ENCODE measurements at places on chromosomes 3 and 15. TPM values are rescaled to one million over a fixed set of nuclear protein-coding genes. Genes with fewer than 3 reads are reported as not detected.
A peak's percentile ranks its signal among the peaks of the same experiment; 100 is the strongest.

DNA sequence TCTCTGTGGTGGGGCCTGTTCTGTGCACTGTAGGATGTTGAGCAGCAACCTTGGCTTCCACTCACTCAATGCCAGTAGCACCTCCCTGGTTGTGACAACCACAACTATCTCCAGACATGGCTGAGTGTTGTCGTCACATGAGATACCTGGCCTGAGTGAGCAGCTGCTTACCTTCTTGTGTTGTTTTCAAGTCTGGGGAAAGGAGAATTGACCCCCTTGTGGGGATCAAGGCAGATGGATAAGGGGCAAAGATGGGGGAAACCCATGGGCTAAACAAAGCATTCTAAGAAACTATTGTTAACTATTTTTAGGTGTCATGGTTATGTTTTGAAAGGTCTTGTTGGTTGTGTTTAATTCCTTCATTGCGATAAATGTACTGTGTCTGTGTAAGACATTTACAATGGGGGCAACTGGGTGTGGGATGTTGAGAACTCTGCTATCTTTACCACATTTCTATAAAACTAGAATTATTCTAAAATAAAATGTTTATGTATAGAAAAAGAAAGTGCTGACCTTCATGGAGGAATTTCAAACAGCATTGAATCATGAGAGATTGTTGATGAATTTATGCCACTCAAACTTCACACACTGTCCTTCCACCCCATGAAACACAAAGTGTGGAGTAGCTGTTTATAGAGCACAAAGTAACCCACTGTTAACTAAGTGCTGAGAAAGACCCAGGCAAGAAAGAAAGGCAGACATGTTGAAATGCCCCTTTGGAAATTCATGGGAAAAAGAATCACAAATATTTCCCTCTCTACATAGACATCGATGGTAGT, 48.4 kb upstream of the SPTSSB start:
- DNase-seq: no peak

- no peak for DNase-seq
These were observed 226.1 kb downstream of the ADAMTS17 start for GRCh38 chr15:100115711-100116090.

Gene SLC6A1
- total RNA-seq: 2.3 TPM

DNA sequence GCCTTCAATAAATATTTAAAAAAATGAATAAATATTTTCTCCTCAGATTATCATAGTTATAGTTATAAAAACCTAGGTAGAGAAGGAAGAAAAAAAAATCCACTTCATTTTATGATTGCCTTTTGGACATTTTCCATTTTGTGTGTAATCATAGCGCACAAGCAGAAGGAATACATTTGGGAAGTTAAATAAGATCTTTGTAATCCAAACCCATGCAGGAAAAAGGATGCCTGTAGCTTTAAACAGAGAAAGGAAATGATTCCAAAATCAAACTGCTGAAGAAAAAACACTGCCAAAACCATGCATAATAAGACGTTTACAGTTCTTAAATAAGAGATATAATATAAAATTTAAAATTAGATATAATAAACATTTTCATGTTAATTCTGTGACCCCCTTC, 7.4 kb upstream of the CCDC54 start:
- DNase-seq: no peak

DNA sequence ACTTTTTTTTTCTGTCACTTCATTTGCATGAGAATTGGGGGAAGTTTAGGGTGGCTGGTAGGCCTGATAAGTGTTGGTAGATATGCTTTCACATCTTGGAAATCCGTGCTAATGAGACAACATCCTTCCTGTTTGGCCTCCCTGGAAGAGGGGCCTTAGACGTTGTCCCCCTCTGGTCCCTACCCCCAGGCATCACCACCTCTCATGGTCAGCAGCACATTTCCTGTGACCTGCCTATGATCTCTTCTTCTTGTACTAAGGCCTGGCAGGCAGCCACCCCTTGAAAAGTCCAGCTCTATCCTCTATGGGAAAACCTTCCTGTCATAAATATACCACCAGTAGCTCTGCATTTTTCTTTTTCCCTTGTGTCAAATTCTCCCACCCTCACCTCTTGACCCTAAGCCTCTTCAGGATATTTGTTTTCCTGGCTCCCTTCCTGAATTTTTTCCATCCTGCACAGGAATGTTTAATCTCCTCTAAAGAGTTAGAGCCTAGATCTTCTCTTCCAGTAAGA, 107.8 kb downstream of the SNRK start:
- DNase-seq: no peak

GRCh38 chr15:41169781-41170180, 53.7 kb upstream of the INO80 start:
- no peak for DNase-seq

DNA sequence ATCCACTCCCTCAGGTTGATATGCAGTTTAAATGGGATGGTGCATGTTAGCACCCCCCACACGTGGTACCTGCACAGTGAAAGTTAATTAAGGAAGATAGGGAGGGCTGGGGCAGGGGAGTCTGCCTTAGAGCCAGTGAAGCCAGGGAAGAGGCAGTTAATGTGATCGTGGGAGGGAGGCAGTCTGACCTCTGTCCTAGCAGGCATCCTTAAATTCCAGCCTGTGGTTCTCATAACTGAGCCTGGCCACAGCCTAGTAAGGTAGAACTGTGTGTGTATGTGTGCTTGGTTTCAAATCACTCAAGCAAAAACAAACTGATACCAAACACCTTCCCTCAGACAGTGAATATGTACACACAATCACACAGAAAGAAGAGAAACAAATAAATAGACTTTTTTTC, 319.1 kb upstream of the TLE3 start:
- DNase-seq: no peak

DNA sequence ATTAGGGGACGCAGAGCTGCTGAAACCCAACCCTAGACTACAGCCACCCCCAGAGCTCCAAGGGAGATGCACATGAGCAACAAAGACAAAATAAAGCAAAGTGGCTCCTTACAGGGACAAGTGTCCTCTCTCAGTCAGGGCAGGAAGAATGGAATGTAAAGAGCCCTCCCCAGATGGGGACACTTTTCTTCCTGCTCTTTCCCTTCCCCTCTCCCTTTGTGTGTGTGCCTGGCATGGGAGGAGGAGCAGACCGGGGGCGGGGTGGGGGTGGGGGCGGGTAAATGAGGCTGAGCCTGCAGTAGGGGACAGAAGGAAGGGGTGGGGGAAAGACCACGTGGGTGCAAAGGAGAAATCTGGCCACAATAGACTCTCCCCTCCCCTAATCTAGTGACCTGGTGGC, 37.4 kb downstream of the ACAA1 start:
- no peak for DNase-seq

Gene H1-8
- not detected for total RNA-seq

Gene HTR3C
- not detected for total RNA-seq

DNA sequence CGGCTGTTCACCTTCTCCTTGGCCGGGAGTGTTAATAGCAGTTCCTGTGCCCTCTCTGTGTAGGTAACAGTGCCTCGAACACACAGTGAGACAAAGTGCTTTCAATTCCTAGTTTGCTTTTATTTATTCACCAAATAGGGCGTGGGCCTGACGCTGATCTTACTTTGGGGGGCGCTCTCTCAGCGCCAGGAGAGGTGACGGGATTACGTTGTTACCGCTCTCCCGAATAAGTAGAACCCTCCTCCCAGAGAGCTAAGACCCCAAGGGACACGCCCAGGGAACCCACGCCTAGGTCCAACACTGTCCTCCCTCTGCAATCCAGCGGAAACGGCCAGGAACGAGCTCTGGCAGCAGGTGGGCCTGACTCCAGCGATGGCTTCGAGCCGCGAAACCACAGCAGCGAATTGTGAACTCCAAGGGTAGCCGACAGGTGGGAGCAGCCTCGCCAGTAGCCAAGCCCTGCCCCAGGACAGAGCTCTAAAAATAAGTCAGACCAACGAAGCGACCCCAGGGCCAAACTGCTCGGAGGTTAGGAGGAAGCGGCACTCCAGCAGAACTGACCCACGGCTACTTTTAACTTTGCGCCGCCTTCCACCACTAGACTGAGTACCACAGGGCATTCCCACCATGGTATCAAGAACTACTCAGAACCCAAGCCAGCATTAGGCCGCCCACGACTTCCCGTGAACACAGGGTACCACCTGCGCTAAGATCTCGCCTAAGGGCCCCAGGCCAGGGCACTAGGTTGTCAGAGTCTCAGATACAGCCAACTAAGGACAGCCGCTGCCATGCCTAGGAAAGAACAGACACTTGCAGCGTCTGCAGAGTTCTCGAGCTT, 1.6 kb upstream of the SIN3A start:
- peak; percentile 95 for DNase-seq

DNA sequence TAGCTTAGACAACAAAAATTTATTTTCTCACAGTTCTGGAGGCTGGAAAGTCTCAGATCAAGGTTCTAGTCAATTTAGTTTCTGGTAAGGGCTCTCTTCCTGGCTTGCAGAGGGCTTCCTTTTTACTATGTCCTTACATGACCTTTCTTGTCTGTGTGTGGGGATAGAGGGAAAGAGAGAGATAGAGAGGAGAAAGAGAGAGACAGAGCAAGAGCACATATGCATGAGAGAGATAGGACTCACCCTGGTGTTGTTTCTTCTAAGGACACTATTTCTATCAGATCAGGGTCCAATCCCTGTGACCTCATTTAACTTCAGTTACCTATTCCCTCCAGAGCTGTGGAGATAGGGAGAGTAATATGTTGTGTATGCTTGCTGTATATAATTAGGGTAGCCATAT, 44.9 kb upstream of the TEX9 start:
- DNase-seq: no peak

DNA sequence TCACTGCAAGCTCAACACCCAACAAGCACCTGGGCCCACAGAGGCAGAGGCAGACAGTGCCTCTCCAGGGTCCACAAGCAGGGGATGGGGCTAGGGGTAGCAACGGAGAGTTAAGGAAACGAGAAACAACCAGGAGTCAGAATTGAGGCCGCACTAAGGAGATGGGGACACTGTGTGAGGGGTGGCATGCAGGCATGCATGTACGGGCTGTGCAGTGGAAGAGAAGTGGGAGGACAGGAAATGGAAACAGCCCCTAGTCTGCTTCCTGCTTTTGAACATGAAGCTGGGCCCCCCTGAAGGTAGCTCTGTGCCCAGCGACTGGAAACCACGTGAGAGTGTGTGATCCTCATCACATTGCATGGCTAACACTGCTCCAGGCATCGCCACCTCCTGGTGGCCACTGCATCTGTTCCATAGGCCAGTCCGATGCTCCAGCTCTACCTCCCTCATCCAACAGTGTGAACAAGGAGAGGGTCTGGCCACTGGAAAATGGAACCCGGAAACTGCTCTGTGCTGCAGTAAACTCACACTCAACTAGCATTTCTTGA, 44.0 kb downstream of the XXYLT1 start:
- no peak for DNase-seq

DNA sequence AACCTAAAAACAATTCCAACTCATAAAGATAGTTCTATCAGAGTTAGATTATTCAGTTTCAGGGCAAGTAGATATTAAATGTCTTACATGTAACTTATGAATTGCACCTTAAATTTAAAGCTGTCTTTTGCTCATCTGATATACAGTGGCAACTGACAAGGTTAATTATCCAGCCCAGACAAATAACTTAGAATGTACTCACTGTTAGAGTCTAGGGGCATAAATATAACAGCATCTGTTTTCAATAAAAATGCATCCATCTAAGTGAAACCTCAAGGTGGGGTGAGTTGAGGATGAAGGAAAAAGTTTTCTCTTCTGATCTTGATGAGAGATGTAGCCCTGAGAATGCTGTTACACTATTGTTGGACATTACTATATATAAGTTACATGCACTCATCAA, 112.6 kb downstream of the FBN1 start:
- DNase-seq: no peak

Gene HDC
- not detected for total RNA-seq

Gene APOD
- 2.1 TPM for total RNA-seq

GRCh38 chr3:129441782-129442181, 1.8 kb downstream of the IFT122 start:
- no peak for DNase-seq

Data from chondrocyte (in vitro differentiated cells).